ENCODE measurements at places on chromosomes 5 and 9.

- no peak for DNase-seq
Observed at GRCh38 chr9:110874963-110875674, 163.2 kb downstream of the LPAR1 start.

DNA sequence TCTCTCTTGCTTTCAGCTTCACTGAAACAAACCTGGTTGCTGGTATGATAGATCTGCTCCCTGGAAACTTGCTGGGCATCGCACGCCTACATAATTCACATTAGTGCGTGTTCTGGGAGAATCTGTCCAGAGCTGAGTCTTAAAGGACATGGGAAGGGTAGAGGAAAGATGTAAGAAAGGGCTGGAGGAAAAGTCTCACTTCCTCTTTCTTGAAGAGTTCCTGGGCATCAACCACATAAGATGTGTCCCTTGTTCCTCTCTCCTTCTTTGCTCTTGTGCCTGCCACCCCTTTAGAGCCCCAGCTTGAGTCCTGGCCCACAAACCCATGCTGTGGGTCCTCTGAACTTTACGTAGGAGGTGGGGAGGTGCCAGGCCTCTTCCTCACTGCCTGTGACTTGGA is 205.3 kb upstream of the PANK3 start:
- no peak for DNase-seq

- no peak for DNase-seq
Observed at GRCh38 chr5:170028124-170028523, 47.8 kb upstream of the INSYN2B start.

- peak; percentile 35 for DNase-seq
Observed at GRCh38 chr5:171484460-171484899, 65.0 kb downstream of the FGF18 start.

DNA sequence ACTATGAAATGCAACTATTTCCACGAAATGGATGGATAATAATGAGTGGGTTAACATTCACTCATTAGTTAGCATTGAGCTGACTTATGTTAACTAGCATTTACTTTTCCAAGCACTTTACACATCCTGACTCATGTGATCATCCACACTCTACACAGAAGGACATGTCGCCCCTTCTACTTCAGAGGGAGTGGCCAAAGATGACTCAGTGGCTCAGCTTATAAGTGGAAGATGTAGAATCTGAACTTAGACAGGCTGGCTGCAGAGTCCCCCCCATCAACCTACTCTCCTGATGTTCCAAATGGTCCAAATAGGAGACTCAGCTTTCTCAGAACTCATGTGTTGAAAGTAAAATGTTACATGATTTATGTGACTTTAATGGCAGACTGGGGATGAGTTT is 146.0 kb downstream of the ADCY2 start:
- DNase-seq: no peak

DNA sequence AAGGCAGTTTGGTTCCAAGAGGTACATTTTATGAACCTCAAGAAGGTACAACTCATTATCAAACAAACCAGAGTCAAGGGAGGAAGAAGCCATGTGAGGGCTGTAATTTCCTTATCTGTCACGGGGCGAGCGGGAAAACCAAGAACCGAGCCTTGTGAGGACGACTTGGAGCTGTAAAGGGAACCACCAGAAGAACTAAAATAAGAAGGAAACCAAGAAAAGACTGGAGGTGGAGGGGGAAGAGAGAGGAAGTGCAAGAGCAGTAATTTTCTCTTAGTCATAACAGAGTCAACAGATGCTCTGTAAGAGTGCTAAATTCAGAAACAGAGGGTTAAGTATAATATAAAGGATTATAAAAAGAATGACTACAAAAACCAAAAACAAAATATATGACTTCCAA is 127.1 kb downstream of the DIRAS2 start:
- DNase-seq: no peak

DNA sequence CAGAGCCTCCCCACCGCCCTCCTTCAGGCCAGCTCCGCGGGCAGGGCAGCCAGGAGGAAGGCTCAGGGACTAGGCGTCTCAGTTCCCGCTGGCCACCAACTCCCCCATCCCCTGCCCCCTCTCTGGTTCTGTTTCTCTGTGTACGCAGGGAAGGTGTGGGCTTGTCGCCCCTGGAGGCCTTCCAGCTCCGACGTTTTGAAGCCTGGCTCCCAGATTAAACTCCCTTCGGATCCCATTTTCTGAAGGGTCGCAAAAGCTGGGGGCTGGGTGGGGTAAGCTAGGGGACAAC is 346 bp downstream of the ATOX1 start:
- DNase-seq: no peak

DNA sequence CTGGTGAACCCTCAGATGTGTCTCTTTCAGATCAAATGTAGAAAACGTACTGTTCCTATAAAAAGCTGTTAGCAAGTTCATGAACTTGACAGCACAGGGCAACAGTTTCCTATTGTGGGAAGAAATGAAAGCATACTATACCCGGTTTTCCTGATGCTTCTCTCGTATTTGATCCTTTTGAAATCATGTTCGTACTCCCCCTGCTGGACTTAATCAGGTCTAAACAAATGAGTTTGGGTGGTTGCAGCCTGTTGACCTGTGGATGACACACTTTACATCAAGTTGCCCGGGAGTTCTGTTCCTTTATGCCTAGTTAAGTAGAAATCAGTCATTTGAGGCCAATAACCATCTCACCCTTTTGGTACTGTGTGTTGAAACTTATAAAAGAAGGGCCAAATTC is 1992.3 kb downstream of the MAT2B start:
- DNase-seq: no peak

- no peak for DNase-seq
Observed at GRCh38 chr5:138610918-138611677, 35.9 kb upstream of the HSPA9 start.

DNA sequence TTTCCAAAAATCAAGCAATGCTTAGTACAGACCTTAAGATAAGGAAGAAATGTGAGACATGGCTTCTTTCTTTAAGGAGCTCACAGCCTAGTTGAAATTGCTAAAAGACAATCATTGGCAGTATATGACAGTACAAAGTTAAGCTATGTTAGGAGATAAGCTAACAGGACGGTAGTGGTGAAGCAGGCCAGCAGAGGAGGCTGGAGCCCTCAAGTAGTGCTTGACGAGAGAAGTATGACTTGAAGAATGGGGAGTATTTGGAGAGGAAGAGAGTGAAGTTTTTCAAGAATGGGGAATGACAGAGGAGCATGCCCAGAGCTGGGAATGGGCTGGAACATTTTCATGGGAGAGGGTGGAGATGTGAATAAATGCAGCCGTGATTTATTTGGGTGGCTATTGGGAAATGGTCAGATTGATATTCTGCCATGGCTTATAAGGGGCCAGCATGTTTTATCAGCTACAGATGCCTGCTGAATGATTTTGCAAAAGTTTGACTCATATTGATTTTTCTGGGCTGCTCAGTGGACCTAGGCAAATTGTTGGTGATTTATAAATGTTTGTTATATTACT is 43.7 kb downstream of the LURAP1L start:
- DNase-seq: no peak

DNA sequence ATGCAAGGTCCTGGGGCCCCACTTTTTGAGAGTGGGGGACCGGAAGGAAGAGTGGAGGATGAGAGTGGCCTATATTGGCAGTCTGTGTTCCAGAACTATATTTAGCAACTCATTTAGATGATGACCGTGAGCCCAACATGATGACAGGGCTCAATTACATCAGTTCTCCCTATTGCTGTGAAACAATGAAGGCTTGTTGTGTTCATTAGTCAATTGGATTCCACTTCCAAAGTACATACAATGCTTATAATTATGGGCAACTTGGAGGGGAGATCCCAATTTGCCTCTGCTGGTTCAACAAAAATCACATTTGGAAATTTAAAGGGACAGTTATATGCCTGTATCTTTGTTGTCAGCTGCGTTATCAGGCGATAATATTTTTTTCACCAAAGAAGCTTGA is 91.1 kb downstream of the TARS1 start:
- DNase-seq: no peak

- no peak for DNase-seq
Observed at GRCh38 chr5:32110111-32110696, 63.9 kb downstream of the GOLPH3 start.

DNA sequence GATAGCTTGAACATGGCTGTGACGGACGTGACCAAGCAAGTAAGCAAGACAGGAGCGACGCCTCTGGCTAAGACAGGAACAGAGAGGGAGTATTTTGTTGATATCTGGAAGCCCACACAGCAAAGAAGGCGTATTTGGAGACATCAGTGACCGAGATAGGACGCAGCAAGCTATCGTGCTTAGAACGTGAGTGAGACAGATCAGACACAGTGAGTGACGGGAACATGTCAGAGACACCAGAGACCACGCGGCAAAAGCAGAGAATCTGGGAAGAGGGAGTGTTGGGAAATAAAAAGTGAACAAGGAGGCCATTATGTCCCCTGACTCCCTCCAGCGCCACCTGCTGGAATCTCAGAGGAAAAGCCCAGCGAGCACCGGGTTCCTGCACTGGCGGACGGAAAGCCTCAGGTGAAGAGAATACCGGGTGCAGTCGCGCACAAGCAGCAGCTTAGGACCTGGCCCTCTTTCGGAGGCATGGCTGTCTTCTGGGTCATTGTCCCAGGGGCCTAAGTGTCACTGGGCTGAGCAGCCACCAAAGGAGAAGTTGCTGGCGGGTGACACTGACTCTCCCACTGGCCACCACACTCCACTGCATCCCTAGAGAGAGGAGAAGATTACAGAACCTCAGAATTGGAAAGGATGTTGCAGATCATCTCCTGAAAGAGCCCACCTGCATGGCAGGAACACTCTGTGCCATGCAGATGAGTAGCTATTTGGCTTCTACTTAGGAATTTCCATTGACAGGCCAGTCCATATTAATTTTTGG is 99.1 kb downstream of the FBXO38 start:
- DNase-seq: peak; percentile 59

- no peak for DNase-seq
Observed at GRCh38 chr5:174424219-174425053, 299.9 kb upstream of the MSX2 start.

GRCh38 chr9:98550206-98550820 is 158.4 kb downstream of the GABBR2 start:
- DNase-seq: no peak

DNA sequence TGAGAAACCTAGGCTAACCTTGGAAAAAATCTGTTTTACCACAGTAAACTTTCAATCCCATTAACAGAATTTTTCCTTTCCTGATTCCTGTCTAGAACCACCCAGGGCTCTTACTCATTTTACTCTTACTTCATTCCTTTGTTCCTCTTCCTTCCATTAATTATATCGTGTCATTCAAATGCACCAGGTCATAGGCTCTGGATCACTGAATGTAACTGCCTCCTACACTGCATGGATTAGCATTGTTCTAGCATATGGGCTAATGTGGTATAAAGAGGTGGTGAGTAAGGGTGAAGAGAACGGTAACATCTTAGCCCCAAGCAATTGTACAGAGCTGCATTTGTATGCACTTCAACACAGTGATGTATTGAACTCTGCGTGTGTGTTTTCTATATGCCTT is 49.5 kb upstream of the SPINK5 start:
- no peak for DNase-seq

- no peak for DNase-seq
Observed at GRCh38 chr9:6829027-6829426, 71.3 kb downstream of the KDM4C start.

- DNase-seq: no peak
Observed at GRCh38 chr9:19934301-19934871, 145.5 kb upstream of the SLC24A2 start.

- DNase-seq: no peak
Observed at GRCh38 chr9:38289236-38289865, 103.2 kb upstream of the ALDH1B1 start.

GRCh38 chr9:120368799-120369198 is 211.2 kb downstream of the CDK5RAP2 start:
- no peak for DNase-seq

DNA sequence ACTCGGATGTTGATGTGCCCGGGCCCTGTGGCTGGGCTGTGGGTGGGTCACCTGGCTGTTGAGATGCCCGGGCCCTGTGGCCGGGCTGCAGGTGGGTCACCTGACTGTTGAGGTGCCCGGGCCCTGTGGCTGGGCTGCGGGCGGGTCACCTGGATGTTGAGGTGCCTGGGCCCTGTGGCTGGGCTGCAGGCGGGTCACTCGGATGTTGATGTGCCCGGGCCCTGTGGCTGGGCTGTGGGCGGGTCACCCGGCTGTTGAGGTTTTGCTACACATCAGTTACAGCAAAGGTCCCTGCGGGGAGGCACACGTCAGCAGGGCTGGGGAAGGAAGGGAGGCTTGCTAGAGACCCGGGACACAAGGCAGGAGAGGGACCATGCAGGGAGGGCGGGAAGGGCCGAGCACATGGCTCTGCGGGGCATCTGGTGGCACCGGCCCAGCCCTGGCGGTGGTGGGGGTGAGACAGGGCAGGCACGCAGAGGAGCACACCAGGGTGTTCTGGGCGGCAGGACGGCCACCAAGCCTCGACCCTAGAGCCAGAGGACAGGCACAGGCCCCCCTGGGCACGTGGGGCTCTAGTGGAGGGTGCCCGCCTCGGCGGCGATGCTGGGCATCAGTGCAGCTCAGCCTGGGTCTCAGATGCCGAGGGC is 35.4 kb downstream of the PNPLA7 start:
- no peak for DNase-seq

DNA sequence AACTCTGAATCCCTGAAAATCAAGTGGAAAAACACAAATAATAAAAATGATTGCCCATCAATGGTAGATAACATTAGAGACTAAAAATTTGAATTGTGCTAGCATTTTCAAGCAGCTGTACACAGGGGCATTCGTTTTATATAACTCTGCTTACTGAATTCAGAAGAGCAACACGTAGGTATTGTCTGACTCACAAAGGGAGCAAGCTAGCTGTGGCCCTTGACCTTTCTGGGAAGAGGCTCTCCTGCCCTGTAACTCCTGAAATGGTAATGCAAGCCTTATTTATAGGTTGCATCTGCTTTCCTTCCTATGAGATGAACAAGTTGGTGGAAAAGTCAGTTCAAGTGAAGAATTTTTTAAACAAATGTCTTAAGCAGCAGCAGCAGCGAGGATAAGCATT is 218.7 kb upstream of the EFNA5 start:
- DNase-seq: no peak

DNA sequence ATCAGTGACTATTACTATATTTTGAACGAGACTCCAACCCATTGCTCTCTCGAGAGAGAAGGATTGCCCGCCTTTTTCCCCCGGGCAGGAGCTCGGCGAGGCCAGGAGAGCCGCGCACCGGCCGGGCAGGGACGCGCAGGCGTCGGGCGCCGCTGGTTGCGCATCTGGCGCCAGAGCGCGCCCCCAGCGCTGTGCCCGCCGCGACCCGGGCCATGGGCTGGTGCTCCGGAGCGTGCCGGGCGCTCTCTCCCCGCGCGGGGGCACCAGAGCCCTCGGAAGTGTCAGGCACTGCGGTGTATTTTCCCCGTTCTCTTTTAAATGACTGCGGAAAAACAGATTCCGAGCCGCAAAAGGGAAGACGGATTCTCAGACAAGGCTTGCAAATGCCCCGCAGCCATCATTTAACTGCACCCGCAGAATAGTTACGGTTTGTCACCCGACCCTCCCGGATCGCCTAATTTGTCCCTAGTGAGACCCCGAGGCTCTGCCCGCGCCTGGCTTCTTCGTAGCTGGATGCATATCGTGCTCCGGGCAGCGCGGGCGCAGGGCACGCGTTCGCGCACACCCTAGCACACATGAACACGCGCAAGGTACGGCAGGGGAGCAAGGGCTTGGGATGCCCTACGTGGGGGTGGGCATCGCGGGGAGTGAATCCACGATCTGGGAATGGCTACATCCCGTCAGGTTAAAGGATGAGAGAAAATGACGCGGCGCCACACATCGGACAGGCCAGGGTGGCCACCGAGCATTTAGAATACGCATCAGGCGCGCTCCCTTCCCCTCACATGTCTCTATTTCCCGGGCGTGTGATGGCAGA is 1.1 kb upstream of the NTRK2 start:
- DNase-seq: peak; percentile 50

- no peak for DNase-seq
Observed at GRCh38 chr9:137000177-137000930, 4.0 kb upstream of the CLIC3 start.

- no peak for DNase-seq
Observed at GRCh38 chr9:34513567-34514214, 9.1 kb downstream of the ENHO start.
